ENCODE measurements at places on chromosomes 12 and 14.

GRCh38 chr12:12774791-12775190, 10.7 kb upstream of the APOLD1 start:
- DNase-seq = no peak

DNA sequence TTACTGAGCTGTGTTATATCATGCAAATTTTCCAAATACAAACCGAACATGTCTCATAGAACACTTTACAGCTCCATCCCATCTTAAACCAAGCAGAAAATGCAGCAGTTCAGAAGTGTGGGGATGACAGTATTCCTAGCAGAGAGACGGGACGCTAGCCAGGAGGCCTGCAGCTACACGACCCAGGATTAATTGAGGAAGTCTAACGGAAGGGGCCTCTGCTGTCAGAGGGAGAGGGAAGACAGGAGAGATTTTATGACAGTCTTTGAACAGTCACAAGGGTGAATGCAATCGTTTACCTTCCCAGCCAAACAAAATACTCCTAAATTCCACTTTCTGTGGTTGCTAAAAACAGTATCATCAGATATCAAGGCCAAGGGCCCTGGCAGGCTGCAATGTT, 261.9 kb downstream of the TMEM132D start:
- no peak for DNase-seq

DNA sequence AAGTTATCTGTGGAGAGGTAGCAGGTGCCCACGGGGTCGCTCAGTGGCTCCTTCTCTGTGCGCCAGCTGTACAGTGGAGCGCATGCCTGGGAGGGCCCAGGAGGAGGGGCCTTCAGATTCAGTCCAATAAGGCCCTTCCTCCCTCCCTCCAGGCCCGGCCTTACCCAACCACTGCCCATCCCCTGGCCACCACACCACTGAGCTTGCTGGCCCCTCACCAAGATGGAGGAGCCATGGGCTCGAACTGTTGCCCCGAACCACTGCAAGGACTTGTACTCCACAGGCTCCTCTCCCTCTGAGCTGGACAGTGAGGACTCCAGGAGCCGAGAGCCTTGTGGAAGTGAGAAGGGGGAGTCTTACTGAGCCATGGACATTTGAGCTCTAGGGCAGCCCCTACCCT, 9.8 kb downstream of the ITGA5 start:
- DNase-seq = no peak

DNA sequence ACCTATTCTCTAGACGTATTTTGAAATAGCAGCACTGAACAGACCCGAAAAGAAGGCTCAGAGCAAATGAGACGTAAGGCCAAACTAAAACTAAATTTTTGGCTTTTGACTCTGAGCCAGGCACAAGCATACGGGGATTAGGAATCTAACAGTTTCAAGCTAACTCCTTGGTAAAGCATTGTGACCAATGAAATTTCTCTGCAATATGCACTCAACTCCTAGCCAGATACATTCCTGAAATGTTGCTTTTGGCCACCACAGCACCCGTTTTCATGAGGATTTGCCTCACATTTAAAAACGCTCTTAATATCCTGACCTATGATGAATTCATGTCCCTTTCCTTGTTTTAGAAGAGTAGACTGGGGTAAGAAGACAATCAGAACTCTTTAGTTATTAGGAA, 53.1 kb upstream of the NPFF start:
- DNase-seq = no peak

GRCh38 chr12:70418101-70418500, 52.0 kb downstream of the KCNMB4 start:
- DNase-seq = no peak

DNA sequence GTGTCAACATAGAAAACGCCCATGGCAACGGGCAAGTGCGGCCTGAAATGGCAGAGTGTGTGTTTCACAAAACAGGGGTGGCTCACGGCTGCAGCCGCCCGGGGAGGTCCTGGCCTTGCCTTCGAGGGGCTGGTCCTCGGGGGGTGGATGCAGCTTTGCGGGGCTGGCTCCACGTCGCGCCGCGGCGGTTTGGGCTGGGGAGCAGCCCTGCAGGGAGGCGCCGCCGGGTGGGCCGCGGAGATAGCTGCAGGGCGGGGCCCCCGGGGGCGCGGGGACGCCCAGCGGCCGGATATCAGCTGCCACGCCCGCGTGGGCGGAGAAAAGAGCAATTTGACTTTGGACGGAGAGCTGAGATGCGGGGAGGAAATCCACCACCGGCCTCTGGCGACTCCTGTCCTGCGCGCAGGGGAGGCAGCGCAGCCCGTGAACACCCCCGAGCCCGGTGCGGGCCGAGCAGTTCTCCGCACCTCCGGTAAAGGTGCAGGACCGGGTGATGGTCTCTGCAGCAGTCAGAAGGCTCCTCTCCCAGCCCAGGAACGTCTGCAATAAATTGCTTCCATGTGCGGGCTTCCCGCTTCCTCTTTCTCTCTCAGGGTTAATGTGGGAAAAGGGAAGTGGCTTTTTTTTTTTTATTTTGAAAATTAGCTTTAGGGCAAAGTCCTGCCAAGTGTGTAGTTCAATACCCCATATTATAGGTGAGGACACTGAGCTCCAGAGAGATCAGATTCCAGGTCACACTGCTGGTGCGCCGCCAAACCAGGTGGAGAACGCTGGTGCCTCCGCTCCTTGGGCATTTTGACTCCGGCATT, 110.5 kb downstream of the ARF6 start:
- DNase-seq = no peak

DNA sequence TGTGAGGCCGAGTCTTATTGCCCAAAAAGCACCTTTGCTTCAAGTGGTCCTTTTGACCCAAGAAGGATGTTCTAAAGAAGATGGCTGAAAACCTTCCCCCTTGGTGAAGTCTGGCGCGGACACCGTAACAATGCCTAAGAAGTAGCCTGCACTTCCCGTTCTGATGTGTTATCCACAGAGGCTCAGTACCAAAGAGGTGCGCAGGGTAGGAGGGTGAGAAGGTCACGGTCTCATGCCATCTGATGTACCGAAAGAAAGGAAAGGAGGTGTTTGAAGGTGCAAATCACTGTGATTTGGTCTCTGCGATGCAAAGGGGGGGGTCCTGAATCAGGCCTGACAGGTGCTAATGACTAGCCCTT, 9.9 kb downstream of the PEBP1 start:
- DNase-seq = no peak

DNA sequence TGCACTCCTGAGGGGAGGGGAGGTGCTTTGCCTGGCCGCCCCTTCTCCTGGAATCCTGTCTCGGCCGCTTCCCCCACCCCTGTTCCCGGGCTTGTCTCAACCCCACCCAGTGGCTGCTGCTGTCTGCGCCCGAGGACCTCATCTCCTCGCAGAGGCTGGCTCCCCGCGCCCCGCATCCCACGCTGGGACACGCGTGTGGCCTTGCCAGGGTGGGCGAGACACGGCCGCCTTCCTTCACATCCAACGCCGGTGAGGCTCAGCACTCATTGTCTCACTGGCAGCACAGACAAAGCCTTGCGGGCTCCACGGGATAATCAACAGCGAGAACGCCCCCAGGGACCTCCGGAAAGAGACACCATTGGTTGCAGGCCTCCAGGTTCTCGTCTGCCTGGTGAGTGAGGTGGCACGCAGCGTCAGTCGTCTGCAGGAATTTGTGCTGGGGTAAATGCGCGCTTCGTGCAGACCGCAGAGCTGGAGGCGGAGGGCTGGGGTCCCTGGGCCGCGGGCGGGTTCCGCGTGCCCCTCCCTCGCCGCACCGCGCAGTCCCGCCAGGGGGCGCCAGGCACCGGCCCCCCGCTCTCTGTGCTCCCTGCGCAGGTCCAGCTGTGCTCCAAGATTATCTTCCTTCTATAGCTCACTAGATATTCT, 26.8 kb downstream of the CCDC177 start:
- DNase-seq = no peak

GRCh38 chr12:87054226-87054625, 798.0 kb upstream of the MGAT4C start:
- DNase-seq = no peak

- DNase-seq = no peak
Observed at GRCh38 chr12:106854723-106855122, 80.2 kb downstream of the RIC8B start.

DNA sequence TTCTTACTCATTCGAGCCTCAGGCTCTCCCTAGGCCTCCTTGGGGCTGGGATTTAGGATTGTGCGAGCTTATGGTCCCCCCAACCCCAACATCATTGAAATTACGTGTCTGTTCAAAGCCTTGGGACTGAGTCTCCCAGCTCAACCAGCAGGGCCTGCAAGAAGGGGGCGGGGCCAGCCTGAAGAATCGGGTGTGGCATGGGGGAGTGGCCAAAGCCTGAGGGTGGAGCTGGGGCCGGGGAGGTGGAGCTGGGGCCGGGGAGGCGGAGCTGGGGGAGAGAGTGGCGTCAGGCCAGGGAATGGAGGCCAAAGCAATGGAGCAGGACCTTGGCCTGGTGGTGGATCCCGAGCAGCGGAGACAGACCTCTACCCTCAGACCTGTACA, 24.3 kb upstream of the HSPB8 start:
- no peak for DNase-seq

DNA sequence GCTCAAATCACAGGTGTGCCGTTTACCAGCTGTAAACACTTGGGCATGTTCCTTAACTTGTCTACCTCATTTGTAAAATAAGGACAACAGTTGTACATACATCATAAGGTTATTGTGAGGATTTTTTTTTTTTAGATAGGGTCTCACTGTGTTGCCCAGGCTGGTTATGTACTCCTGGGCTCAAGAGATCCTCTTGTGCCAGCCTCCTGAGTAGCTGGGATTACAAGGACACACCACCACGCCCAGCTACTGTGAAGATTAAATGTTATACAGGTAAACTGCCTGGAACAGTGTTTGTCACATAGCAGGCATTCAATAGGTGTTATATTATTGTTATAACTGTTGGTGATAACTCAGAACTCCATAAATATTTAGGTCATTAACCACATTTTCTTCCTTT, 12.7 kb downstream of the TMED10 start:
- no peak for DNase-seq

DNA sequence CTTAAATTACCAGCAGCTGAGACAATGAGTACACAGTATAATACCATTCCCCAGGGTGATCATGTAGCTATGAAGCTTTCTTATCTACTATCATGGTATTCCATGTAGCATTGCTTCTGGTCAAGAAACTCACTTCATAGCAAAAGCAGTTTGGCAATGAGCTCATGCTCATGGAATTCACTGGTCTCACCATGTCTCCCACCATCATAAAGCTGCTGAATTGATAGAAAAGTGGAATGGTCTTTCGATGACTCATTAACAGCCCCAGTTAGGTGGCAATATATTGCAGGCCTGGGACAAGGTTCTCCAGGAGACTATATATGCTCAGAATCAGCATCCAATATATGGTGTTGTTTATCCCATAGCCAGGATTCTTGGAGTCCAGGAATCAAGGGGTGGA, 553.7 kb downstream of the FOXG1 start:
- DNase-seq = no peak

DNA sequence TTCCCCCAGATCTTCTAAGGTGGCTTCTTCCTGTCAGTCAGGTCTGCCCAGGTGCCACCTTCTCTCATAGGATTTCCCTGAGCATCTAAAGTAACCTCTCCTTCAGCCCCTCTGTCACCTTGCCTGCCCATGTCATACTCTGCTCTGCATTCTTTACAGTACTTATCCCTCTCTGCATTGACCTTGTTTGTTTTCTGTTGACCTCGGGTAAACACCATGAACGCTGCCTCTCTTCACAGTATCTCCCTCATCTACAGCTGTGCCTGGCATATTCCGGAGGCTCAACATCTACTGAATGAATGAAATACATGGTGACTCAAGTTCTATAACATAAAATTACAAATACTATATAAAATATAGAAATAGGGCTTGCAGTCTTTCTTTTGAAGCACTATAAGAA, 10.1 kb upstream of the PPM1A start:
- DNase-seq = no peak

DNA sequence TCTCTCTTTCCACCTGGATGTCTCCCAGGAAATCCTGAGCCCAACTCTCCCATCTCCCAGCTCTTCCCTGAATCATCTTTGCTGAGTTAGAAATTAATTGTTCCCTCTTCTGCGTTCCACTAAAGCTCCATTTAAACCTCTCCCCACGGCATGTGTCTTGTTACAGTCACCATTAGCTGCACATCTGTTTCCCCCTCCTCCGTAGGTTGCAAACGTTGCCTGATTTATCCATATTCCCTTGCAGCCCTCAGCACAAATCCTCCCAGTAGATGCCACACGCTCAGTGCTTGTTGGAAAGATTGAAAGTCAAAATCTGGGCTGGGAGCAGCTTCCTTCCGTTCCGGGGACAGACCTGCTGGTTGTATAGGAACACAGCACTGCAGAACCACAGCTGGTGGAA, 90.4 kb downstream of the SLC24A4 start:
- no peak for DNase-seq

GRCh38 chr12:132444957-132445883, 44.7 kb upstream of the FBRSL1 start:
- DNase-seq = no peak

- no peak for DNase-seq
Observed at GRCh38 chr14:64518229-64518628, 13.7 kb downstream of the ZBTB1 start.

DNA sequence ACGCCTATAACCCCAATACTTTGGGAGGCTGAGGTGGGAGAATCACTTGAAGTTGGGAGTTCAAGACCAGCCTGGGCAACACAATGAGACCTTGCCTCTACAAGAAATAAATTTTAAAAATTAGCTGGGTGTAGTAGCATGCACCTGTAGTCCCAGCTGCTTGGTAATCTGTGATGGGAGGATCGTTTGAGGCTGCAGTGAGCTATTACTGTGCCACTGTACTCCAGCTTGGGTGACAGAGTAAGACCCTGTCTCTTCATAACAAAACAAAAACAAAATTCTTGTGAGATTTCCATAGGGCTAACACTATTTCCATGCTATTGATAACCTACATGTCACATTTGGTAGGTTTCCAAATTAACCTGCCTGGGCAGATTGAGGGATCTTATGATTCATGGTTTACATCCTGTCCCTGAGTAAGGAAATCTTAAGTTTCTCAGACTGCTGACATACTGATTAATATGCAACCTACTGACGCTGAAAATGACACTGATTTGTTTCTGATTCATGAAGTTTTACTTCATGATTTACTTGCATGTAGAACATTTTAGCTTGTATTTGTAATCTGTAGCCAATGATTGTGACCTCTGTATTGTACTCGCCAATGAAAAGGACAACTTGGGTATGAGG, 15.9 kb downstream of the ATP6V1D start:
- DNase-seq = no peak

DNA sequence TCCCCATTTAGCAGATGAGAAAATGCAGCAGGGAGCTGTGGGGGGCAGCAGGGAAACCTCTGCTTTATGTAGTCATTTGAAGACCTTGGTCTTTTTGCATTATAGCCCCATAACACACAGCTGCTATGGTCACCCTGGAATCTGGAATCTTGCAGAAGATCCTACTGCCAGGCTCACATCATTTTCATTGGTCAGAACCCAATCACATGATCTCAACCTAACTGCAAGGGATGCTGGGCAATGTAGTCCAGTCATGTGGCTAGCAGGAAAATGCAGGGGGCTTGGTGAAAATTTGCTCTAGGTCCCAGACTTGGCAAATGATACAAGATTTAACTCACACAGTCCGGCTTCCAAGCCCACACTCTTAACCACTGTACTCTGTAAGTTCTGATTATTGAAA, 1028.7 kb downstream of the AACS start:
- DNase-seq = no peak

GRCh38 chr12:90729736-90730135, 225.2 kb downstream of the CCER1 start:
- no peak for DNase-seq
